Activated CD4-positive, alpha-beta T cell treated with anti-CD3 and anti-CD28 coated beads, Interleukin-2, amount 50 U/mL, for 48 hours (primary cell): ENCODE measurements at places on chromosomes 13 and 19.
A peak's percentile ranks its signal among the peaks of the same experiment; 100 is the strongest.

DNA sequence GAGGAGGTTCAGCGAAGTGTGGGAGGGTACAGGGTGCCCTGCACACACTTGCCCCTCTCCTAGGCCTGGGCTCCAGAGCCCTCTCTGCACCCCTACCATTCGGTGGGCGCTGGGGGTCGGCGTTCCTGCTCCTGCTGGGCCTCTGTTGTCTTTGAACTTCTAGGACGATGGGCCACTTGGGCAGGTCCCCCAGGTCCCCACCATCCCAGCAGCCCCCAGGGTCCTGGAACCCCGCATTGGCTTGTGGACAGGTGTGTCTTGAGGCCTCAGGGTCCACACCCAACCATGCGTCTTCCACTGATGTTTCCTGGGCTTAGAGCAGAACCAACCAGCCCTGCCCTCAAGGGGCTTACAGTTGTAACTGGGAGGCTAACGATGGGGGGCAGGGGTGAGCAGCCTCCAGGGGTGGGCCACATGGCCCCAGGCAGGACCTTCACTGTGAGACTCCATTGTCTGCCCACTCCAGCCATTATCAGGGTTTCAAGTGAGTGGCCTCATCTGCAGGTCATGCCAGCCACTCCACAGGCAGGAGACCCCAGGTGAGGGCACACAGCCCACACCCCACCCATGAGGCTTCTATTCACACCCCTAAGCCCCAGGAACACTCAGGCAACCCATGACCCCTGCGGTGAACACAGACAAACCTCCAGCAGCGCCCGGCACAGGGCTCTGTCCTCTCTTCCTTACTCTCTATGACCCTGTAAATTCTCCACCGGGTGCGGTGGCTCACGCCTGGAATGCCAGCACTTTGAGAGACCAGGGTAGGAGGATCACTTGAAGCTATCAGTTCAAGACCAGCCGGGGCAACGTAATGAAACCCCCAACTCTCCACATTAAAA, 2.0 kb upstream of the KLF16 start:
- DNase-seq: no peak

GRCh38 chr13:113327391-113327765, 30.3 kb downstream of the LAMP1 start:
- no peak for DNase-seq

DNA sequence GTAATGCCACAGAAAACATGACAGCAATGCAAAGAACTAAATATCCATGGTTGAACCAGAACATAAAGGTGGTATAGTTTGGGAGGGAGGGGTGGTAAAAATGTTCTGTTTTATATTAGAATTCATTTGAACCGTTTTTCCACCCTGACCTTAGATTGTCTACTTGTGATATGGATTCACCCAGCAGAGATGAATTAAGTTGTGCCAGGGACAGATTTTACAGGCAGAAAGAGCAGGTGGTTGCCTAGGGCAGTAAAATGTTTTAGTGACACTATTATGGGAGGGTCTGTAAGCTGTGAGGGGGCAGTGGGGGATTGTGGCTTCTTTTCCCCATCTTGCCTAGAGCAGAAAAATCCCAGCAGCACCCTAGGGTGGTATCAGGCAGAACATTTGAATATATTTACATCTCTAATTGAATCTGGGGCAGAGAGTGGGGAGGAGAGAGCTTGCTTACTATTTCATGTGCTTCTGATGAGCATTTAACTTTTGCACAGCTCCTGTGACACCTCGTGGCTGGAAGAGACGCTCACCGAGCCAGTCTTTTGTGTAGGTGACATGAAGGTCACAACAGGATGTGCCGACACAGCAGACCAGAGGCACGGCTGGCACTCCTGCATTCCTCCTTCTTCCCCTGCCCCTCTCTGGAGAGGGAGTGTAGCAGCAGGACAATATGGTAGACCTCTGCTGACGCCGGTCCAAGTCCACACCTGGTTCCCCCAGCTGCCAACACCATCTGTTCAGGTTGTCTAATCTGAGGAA, 452.3 kb downstream of the IRS2 start:
- DNase-seq: no peak

GRCh38 chr19:7595466-7596133, at the start of gene CAMSAP3:
CAMSAP3 (plus strand) TSS chr19:7595863; CDS start chr19:7596003, 140 bp downstream.
- DNase-seq: peak; percentile 32

DNA sequence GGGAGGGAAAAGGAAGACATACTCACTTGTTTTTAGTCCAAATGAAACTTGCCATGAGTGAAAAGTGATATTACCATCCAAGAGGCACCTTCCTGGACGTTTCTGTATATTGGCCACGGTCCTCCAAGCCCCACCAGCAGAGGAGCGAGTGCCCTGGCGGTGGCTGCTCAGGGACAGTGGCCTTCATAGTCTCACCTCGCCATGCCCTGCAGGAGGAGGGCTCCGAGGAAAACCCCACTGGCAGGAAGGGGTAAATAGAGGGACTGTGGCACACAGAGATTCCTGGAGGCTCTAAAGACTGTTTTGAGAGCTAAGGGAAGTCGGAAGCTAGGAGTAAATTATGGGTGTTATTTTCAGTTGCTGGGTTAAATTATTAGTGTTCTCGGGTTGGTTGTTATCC, 98.4 kb upstream of the UBL3 start:
- no peak for DNase-seq

- no peak for DNase-seq
These were observed 17.6 kb downstream of the ACOD1 start for GRCh38 chr13:76965759-76966421.

GRCh38 chr13:76048675-76049375, 412.7 kb downstream of the LMO7 start:
- DNase-seq: no peak

- no peak for DNase-seq
These were observed 88.4 kb upstream of the OXGR1 start for GRCh38 chr13:97082461-97083207.

- peak; percentile 77 for DNase-seq
These were observed 19.4 kb downstream of the CEACAM21 start for GRCh38 chr19:41595258-41595889.

DNA sequence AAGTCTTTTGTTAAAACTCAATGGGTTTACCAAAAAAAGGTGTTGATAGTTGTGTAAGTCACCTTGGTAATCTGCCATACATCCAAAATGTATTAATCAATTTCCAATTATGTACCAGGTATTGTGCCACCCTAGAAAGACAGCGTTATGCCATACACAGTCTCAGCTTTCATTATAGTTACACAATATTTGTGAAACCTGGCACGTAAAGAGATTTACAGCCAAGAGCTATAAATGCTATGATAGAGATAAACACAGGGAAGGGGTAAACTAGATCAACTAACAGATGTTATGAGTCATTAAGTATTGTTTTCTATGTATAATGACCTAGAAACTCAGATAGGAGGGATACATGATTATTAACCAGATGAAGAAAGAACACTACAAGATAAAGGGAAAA, 725.6 kb upstream of the SLITRK5 start:
- no peak for DNase-seq

DNA sequence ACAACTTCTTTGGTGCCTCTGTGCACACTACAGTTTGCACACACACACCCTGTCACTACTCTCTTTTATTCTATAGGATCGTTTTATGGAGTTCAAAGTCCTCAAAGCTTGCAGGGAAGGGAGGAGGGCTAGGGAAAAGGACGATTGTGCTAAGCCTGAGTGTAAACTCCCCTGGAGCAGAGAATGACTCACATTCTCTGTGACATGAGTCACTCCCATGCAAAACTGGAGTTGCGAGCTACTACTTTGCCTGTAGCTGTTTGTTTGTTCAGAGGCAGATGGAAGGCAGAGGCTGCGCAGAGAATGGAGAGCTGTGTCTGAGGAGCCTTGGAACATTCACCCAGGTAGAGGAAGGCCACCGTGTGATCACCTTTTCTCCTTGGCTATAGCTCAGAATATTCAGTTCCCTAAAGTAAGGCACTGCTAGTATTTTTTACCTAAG, 80.5 kb upstream of the MBNL2 start:
- DNase-seq: peak; percentile 31

DNA sequence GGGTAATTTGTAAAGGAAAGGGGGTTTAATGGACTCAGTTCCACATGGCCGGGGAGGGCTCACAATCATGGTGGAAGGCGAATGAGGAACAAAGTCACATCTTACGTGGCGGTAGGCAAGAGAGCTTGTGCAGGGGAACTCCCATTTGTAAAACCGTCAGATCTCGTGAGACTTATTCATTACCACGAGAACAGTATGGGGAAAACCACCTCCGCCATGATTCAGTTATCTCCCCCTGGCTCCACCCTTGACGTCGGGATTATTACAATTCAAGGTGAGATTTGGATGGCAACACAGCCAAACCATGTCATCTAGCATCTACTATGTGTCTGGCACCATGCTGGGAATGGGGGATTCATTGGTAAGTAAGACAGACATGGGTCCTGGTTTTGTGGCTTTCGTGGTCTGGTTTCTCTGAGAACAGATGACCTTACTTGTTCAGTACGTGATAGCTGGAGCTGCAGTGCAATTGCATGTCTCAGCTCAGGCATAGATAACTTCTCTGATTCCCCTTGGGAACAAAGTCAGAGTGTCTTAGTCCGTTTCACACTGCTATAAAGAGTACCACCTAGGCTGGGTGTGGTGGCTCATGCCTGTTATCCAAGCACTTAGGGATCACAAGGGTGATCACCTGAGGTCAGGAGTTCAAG, 8.3 kb downstream of the ZNF554 start:
- DNase-seq: no peak

GRCh38 chr13:39401046-39401705, 201.8 kb downstream of the LHFPL6 start:
- no peak for DNase-seq

DNA sequence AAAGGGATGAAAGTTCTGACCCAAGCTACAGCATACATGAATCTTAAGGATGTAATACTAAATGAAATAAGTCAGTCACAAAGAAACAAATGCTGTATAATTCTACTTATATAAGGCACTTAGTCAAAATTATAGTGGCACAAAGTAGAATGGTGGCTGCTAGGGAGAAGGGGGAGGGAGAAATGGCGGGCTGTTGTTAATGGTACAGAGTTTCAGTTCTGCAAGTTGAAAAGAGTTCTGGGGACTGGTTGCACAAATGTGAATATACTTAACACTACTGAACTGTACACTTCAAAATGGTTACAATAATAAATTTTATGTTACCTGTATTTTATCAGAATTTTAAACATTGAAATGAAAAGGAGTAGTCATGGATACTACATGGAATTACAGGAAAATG, 48.9 kb upstream of the CLDN10 start:
- no peak for DNase-seq
